Body of pancreas (tissue), 4 donors: ENCODE measurements at places on chromosomes 7 and 10.

DNA sequence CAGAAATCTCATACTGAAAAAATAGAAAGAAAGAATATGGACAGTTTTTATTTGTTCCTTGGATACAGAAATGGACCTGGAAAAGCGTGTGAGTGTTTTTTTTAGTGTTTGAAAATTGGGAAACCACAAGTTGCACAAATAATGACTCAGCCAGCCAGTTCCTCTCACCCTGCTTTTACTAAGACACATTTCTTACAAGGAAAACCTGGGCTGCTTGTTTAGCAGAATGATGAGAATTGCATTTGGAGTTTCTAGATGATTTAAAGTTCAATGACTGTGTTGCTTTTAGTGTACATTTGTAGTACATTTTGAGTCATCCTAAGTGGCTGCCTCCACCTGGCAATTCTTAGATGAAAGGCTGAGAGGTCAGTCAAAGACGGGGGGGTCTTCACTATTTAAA, 218.7 kb downstream of the ABCA13 start:
- DNase-seq: no peak
- no peaks in the 10 kb centered on the region for H3K27me3 ChIP-seq
- H3K36me3 ChIP-seq: no peaks in the 10 kb centered on the region
- H3K4me1 ChIP-seq: no peaks in the 10 kb centered on the region
- no peak overlapping the region for H3K4me3 ChIP-seq

DNA sequence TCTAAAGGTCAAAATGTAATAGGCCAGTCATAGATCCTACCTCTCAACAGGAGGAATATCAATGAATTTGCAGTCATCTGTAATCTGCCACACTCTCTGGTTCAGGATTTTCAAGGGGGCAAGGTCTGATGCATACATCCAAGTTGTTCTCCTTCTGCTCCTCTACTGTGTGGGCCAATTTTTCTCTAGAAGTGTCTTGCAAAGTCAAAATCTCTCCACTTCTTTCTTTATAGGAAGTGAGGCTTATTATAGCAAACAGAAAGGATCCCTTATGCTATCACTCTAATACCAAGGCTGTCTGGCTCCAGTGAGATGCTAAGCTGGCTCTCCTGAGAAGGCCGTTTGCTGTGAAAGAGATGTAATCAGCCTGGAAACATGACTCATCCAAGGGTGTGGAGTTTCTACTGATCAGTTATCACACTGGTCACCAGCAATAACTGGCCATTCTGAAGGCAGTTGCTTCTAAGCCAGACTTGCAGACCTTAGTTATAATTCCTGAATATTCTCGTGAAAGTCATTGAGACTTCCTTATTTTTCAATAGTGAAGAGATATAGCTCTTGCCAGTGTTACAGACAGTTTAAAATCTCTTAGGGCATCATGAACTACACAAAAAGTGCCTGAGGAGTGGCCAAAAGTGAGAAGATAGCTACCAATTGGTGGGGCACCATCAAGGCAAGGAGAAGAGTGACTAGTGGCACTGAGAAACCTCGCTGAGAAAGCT, 43.2 kb upstream of the LRGUK start:
- H3K27ac ChIP-seq: no peak overlapping the region
- no peaks in the 10 kb centered on the region for H3K36me3 ChIP-seq
- no peaks in the 10 kb centered on the region for H3K27me3 ChIP-seq

GRCh38 chr10:104447906-104448305, 94.3 kb downstream of the CFAP58 start:
- H3K4me1 ChIP-seq: no peaks in the 10 kb centered on the region
- H3K27me3 ChIP-seq: no peaks in the 10 kb centered on the region
- no peak for DNase-seq
- H3K4me3 ChIP-seq: no peak overlapping the region

DNA sequence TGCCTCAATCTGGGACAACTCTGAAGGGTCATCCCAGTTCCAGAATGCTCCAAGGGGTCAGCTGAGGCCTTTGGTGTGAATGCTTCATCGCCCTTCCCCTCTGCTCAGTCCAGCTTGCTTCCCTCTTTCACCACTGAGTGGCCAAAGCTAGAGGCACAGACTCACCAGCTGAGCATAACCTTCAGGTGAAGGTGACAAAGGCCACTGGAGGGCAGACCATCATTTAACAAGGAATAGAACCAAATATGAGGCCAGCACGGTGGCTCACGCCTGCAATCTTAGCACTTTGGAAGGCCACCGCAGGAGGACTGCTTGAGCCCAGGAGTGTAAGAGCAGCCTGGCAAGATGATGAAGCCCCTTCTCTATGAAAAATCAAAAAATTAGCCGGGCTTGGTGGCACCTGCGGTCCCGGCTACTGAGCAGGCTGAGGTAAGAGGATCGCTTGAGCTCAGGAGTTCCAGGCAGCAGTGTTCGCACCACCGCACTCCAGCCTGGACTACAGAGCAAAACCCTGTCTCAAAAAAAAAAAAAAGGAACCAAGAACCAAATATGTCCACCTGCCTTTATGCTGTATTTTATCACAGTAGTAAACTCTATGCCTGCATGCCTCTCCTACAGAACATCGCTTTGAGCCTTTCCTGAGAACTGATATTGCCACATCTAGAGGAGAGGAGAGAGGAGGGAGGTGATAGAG, 13.4 kb downstream of the PRKAG2 start:
- peaks cover 27% of the 10 kb centered on the region for H3K4me1 ChIP-seq
- H3K4me3 ChIP-seq: no peak overlapping the region
- no peak for DNase-seq

DNA sequence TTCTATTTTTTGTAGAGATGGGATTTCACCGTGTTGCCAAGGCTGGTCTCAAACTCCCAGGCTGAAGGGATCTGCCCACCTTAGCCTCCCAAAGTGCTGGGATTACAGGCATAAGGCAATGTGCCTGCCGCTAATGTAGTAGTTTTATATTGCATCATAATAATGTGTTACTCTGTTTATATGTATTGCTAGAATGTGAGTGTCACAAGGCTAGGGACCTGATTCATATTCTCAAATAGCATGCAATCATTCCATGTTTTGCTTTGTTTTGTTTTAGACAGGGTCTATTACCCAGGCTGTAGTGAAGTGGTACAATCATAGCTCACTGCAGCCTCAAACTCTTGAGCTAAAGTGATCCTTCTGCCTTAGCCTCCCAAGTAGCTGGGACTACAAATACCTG, 13.5 kb downstream of the CCL26 start:
- DNase-seq: no peak
- H3K4me3 ChIP-seq: no peak overlapping the region
- H3K27ac ChIP-seq: no peak overlapping the region
- H3K36me3 ChIP-seq: no peaks in the 10 kb centered on the region

- H3K27me3 ChIP-seq: no peaks in the 10 kb centered on the region
- no peaks in the 10 kb centered on the region for H3K36me3 ChIP-seq
- peak; percentile 80 for DNase-seq
- H3K4me3 ChIP-seq: peak within 1 kb of the TSS; percentile 44
Observed at GRCh38 chr10:93993782-93994437, at the start of gene PLCE1. Gene PLCE1 (plus strand): TSS chr10:93993931. CDS start chr10:94031047, 37,116 bp downstream.

DNA sequence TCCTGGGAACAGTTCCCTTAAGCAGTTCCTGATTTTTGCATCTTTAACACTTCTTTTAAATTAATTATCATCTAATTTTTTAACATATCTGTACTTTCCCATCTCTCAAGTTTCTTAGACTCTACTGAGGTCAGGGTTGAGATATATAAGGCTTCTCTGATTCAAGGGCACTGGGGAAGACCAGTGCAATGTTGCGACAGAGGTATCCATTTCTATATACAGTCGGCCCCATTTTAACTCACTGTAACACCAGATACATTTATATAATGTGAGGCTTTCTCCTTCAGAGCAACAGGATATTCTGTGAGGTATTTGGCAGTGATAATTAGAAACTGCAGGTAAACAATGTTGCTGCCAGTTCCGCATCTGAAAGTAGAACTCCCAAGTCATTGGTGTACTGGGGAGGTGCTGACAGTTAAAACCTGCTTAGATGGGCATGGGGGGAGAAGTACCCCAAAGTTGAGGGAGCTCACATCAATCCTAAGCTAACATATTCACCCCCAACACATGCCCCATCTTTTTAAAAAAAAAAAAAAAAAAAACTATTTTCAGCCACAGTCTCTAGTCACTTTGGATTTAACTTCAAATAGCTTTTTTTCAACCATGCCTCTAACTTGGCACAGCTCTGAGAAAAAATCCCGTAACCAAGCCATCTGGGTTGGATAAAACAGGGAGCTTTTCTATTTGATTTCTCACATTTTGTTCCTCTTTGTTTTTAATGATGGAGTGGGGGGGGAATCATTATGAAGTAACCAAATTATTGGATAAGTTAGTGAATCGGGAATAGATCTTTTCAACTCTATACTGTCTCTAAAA, 62.9 kb downstream of the REEP3 start:
- peaks cover 7% of the 10 kb centered on the region for H3K4me1 ChIP-seq
- no peak for DNase-seq
- H3K4me3 ChIP-seq: no peak overlapping the region
